Uterus (tissue), 4 donors: ENCODE measurements at places on chromosomes 4 and X. TPM values are rescaled to one million over a fixed set of nuclear protein-coding genes. Genes with fewer than 3 reads are reported as not detected.

TLR10 gene
- total RNA-seq = not detected

CENPI gene
- 5.6 TPM for total RNA-seq

FOXR2 gene
- total RNA-seq = not detected

HPF1 gene
- 23.6 TPM for total RNA-seq

C4orf50 gene
- not detected for total RNA-seq

CITED1 gene
- 14.5 TPM for total RNA-seq

ZIC3 gene
- not detected for total RNA-seq

LGI2 gene
- total RNA-seq = 21.2 TPM

DNA sequence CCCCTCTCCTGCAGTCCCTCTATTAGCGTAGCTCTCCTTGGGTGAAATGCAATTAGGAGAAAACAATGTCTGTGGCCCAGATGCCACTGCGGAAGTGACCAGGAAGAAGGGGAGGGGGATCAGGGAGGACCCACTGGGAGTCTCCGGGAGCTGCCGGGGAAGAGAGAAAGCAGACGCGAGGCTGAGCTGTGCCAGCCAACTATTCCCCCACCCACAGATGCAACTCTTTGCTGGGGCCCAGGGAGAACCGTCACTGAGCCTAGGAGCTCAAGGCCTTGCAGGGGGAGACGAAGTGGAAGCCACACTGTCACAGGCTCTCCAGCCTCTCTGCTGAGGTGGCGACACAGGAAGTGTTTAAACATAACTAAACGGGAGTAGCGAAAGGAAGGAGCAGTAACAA, 149.2 kb downstream of the BCOR start:
- no peak for DNase-seq

GRCh38 chrX:63581398-63581797, 203.6 kb downstream of the ARHGEF9 start:
- no peak for DNase-seq

- no peak for DNase-seq
Measured at GRCh38 chr4:33975995-33976394, 2268.3 kb downstream of the ARAP2 start.

GRCh38 chrX:95764972-95765451, 919.6 kb upstream of the DIAPH2 start:
- no peak for DNase-seq

GRCh38 chrX:86171366-86171765, 23.1 kb downstream of the DACH2 start:
- DNase-seq = no peak

DNA sequence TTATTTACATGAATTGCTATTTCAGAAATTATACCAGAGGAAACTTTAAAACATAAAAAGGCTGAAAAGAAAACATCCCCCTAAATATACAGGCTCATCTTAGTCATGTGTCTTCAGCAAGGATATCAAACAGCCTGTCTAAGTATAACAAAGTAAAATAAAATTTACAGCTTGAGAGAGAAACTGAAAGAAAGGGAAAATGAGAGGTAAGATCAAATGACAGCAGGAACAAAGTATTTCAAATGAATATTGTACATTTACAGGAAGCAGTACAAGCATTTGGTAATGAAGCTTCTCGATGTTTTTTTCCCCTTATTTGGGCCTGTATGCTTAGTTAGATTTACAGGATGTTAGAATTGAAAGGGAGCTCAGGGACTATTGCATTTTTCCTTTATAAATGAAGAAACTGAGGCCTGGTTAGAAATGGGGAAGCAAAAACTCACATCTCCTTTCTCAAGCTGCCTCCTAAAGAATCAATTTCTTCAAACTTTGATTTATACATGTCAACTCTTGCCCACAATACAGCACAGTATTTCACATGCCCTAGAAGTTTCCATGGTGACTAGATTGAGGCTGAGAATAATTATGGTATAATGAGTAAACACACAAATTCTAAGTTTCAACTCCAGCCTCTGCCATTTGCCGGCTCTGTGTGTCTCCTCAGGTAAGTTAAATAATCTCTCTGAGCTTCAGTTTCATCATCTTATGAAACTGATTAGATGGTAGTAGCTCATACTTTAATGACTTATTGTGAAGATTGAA, 29.3 kb downstream of the DAPP1 start:
- DNase-seq = no peak

GRCh38 chr4:146525754-146526153, 4.0 kb upstream of the SLC10A7 start:
- DNase-seq = no peak

- no peak for DNase-seq
Measured at GRCh38 chr4:25233194-25233593, 639 bp upstream of the PI4K2B start.

DNA sequence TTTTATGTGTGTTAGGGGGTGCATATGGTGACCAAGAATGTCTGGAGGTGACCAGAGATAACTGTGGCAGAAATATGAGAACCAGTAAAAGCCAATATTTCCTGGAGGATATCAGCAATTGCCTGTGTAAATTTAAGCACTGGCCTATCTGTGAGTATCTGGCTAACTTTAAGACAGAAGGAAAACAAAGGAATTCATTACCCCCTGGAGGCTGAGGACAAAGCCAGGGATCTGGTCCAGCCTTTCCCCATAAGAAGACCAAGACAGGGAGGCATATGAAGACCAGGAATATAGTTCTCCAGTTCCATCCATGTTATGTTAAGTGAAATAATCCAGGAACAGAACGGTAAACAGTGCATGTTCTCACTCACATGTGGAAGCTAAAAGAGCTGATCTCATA, 49.2 kb downstream of the MFAP3L start:
- no peak for DNase-seq

DNA sequence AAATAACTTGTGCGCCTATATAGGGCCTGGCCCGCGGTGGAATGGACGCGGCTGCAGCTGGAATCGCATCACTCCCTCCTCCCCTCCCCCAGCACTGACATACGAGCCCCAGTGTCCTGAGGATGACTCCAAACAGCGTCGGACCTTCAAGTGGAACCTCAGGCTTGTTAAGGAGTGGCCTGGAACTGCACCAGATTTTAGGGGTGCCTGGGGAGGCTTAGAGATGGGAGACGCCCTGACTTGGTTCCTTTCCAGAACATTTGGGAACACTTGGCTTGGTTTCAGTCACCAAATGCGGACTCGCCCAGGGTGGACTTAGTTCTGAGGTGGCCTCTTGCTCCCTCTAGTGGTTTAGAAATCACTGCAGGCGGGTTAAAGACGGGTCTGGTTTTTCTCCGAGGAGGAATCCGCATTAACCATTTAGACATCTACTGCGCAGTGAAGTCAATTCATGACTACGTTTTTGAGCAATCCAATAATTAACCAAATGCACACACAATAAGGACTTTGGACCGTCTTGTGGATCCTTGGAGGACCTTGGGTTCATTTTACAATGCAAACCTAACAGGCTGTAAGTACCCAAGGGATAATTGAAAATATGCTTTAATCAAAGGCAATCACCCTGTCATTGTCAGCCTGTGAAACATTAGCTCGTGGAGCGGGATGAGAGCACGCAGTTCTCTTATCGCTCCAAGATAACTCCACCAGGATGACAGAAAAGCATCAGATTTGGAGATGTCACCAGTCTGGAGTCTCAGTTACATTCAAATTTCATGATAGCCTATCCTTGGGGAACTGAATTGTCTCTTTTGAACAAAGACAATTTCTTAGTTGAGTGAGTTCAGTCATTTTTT, 11.2 kb upstream of the PDGFRA start:
- DNase-seq = peak; percentile 85

DNA sequence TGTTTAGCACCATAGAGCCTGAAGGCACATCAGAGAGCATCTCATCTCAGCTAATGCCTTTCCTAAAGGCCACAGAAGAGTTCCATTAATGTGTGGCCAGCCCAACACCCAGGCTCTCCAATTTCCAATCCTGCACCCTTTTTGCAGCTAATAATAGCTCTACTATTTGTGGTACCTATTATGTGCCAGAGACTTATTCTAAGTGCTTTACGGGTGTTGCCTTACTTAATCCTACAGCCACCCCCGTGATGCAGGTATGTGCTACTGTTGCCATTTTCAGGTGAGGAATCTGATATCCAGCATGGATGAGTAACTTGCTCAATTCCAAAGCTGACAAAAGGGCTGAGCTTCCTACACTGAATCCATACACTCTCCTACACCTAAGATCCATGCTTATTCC, 217.6 kb upstream of the GALNT7 start:
- no peak for DNase-seq

GRCh38 chr4:57023104-57023503, 44.4 kb downstream of the POLR2B start:
- no peak for DNase-seq

- DNase-seq = no peak
Measured at GRCh38 chrX:10660171-10660570, 39.8 kb upstream of the MID1 start.

DNA sequence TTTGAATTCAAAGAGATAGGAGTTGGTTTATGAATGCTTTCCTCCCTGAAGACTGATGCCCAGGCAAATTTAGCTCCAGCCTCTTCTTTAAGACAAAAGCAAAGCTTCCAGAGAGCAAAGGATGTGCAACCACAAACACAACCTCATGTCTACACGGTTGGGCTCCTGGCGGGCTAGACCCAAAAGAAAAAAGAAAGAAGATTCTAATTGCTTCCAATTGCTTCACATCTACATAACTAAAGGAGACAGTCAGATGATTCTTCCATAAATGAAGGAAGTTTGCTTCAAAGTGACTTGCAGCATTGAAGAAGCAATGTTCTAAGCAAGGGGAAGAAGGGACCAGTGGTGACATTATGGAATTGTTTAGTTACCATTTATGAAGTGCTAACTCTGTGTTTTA, 1603.0 kb upstream of the TENM3 start:
- no peak for DNase-seq
